ENCODE measurements at places on chromosomes 5 and 9.

- DNase-seq: no peak
Measured at GRCh38 chr9:125789196-125789595, 42.0 kb downstream of the PBX3 start.

DNA sequence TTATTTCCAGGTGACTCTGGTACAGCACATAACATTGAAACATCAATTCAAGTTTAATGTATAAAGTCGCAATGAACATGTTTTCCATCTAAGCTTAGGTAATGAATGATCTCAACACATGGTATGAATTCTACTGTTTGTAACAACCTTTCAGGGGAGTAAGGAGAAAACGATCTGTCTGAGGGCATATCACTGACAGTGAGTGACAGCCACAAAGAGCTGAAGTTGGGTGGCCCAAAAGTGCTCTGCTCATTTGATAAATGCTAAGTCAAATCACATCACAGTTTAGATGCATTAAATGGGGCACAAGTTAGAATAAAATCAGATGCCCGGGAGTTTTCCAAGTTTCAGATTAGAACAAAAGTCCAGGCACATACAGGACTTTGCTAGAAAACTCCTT is 1.2 kb downstream of the FANCC start:
- DNase-seq: no peak

DNA sequence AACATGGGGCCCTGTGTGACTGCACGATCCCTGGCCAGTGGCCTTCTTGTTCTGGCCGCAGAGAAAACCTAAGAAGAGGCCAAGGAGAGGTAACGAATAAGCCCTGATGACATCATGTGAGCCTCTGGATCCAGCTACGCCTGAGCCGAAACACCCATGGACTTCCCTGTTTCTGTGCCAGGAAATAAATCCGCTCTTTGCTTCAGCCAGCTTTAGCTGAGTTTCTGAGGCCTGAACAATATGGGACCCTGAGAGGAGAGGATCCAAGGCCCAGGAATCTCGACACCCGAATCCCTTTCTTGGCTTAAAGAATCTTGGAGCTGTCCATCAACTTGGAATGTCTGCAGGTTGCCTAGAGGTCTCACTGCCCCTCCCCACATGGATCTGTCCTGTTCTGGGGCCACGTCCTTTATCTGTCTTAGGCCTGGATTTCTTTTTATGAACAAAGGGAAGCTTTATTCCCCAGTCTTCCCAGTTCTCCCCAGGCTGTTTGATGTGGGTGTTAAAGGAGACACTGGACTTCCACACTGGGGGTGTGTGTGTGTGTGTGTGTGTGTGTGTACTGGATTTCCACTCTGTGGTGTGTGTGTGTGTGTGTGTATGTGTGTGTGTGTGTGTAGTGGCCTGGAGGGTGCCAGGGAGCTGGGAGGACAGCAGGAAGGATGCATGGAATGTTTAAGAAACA is 13.7 kb downstream of the IER5L start:
- DNase-seq: no peak

- no peak for DNase-seq
Measured at GRCh38 chr9:134209731-134210311, 45.5 kb upstream of the RNU6ATAC start.

DNA sequence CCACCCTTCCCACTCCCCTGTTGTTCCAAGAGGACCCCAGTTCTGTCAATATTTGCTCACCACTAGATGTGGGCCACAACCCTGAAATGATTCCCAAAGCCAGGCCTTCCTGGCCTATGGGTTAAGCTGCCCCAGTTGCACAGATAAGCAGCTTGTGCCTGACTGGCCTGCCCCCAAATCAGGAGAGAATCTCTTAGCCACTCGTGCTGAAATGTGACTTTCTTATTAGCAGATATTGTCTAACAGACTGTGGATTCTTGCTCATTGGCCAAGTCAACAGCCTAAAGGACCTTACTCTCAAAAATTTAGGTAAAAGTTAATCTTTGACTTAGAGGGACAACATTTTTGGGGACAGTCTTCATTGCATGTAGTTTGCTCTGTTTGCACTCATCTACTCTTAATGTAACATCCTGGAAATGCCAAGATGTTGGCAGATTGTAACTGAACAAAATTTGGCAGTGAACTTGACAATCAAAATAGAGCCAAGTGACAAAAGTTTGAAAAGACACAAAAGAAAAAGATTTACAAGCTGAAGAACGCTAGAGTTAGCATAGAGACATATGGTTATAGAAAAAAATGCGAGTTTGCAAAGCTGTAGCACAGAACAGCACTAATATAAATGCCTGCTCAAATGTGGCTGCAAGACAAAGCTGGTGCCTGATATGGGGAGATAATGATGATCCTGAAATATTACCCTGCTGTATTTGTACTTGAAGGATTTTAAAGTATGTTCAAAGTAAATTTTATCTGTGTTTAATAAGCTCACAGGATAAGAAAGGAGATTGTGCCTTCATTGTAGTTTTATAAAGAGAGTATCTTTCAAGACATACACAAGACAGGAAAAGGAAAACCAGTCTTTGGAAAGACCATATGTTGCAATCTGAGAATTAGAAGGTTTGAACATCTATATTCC is 29.0 kb upstream of the FSD1L start:
- no peak for DNase-seq

DNA sequence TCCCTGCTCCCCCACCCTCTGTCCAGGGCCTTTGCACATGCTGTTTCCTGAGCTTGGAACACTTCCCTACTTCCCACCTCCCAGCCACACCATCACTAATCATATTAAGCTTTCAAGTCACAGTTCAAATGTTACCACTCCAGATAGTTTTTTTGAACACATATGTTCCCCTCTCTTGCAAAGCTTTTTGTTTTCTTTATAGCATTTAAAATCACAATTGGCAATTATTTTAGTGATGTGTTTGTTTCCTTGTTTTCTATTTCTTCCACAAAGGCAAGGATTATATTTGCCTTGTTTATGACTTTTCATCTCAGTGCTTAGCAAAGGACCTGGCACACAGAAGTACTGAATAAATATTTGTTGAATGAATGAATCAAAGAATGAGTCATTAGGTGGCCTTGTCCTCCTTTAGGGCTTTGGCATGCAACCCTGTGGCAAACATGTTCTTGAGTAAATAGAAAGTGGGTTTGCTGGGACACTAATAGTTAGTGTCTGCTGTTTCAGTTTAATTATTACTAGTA is 386.8 kb downstream of the FGF10 start:
- no peak for DNase-seq

DNA sequence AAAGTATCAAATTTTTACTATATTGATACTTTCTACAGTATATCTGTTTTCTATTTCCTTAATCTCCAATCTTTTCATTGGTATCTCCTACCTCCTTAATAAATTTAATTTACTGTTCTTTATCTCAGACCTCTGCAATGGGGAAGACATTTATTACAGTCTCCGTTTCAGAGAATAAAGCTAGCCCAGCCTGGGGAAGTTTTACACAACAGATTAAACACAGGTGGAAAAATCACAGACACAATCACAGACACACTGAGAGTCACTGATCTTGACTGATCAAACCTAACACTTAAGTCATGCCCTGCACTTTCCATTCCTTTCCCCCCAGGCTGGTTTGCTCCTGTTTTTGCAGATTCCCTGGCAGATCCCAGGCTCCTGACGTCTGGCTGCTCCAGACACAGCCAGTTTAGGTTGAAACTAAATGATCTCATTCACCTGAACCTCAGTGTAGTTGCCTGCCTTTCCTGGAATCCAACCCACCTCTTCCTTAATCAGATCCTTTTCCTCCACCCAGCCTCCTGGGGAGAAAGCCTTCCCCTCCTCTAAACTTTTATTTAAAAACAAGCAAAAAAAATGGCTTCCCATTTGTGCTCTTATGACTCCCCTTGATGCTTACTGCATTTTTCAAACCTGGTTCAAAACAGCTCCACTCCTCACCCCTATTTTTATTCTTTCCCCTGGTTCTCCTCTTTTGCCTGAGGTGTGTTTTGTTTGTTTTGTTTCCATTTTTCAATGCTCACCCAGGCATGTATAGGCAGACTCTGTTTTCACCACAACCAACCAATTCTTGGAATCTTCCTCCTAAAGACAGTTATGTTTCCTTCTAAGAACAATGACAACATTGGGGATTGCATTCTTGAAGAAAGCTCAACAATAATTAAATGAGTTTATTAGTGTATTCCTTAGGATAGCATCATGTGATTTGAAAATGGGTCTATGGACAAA is 29.5 kb upstream of the OSMR start:
- DNase-seq: no peak

GRCh38 chr5:17094830-17095229 is 122.6 kb upstream of the BASP1 start:
- no peak for DNase-seq

- DNase-seq: no peak
Measured at GRCh38 chr5:147887930-147888329, 9.4 kb downstream of the SCGB3A2 start.

- DNase-seq: no peak
Measured at GRCh38 chr9:20250791-20251190, 371.5 kb downstream of the MLLT3 start.

GRCh38 chr9:69090140-69090750 is 54.7 kb downstream of the FXN start:
- DNase-seq: no peak

GRCh38 chr5:160626322-160626721 is 204.7 kb downstream of the PTTG1 start:
- DNase-seq: no peak

DNA sequence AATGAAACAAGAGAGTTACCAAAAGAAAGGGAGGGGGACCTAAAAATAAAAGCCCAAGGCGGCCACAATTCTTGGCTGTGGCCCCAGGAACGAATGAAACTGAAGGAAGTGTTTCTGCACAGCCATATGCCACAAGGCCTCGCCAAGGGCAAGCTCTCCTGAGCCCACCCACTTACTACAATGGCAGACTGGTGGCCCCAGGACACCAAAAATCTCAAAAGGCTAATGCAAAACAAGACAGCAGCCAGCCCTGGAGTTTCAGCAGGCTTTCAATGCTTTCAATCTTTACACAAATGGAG is 4.0 kb downstream of the CAMSAP1 start:
- no peak for DNase-seq

DNA sequence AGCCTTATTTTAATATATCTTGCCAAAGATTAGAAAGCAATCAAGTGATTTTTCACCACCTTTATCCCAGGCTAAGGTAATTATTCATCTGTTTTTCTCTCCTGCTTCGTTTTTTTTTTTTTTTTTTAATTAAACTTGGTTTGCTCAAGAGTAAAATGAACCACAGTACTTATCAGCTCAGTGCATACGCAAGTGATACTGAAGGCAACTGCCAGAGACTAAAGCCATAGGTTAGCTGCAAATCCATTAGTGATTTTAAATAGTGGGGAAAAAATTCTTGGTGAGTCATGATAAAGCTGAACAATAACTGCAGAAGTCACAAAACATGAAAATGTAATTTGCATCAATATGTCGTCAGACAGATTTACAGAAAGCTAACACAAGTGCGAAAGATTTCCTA is 829.1 kb downstream of the PTPRD start:
- DNase-seq: no peak

Data from stimulated activated CD4-positive, alpha-beta T cell treated with anti-CD3 and anti-CD28 coated beads, Interleukin-1b, Interleukin-23, amount 100 ng/mL, for 1 hour (primary cell).